ENCODE measurements at places on chromosomes 12 and 14.

DNA sequence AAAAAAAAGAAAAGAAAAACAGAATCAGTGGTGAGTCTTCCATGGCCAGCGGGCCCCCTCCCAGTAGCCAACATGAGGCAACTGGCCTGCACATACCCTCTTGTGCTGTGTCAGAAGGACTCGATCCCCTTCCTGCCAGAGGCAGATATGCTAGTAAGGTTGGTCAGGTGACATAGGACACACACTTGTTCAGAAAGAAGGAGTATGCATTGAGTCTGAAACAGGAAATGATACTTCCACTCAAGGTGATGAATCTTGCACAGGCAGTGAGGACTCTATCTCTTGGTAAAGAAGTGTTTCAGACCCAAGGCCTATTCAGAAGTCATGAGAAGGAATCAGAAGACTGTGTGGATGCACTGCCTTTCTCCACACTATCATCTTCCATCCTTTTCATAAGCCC is 269.7 kb upstream of the FAR2 start:
- no peak for DNase-seq

GRCh38 chr14:30882431-30882830 is 8.1 kb downstream of the COCH start:
- no peak for DNase-seq

GRCh38 chr14:102517392-102518062 is 8.0 kb upstream of the ANKRD9 start:
- DNase-seq: no peak

DNA sequence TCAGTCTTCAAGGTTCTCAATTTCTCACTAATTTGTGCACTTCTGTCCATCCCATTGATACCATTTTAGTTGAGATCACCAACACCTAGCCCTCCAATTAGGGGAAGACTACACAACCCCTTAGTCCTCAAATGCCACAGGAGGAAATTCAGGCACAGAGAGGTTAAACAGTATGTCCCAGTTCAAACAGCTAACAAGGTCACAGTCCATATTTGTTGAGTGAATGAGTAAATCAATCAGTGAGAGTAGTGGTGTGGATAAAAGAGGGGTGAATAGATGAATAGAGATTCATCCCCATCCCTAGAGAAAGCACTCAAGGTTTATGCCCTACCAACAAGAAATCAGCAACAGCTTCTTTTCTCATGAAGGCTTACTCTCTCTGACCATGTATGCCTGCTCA is 94.2 kb upstream of the RIC8B start:
- DNase-seq: no peak

GRCh38 chr12:12433203-12433731 is 76.4 kb downstream of the BORCS5 start:
- no peak for DNase-seq

- no peak for DNase-seq
Measured at GRCh38 chr12:121838126-121838525, 20.5 kb downstream of the HPD start.

- no peak for DNase-seq
Measured at GRCh38 chr12:130139567-130140421, 22.5 kb upstream of the FZD10 start.

- no peak for DNase-seq
Measured at GRCh38 chr12:105561546-105562198, 231.2 kb downstream of the C12orf75 start.

GRCh38 chr12:590206-590750 is 73.0 kb downstream of the NINJ2 start:
- DNase-seq: no peak

GRCh38 chr14:58055497-58056010 is 96.5 kb downstream of the ARMH4 start:
- no peak for DNase-seq

DNA sequence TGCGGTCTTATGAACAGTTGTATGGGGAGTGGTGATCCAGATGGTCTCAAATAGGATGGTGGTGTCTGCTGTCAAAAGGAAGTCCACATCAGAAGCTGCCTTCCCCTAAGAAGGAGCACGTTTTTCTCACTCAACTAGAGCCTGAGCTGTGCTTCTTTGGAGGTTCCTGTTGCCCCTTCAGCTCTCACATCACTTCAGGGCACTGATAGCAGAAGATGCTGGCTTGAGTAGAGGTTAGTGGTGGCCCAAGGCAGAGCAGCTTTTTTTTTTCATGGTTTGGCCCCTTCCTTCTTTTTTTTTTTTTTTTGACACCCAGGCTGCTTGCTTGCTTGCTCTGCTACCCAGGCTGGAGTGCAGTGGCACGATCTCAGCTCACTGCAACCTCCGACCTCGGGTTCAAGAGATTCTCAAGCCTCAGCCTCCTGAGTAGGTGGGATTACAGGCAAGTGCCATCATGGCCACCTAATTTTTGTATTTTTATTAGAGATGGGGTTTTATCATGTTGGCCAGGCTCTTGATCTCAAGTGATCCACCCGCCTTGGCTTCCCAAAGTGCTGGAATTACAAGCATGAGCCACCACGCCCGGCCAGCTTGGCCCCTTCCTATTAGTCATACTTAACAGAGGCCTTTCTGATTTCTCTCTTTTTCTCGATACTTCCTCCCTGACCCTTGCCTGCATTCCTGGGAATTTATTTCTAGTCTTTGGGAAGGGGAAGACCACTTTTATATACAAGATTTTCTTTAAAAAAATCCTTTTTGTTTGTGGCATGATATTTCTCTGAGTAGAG is 31.6 kb downstream of the KLRD1 start:
- DNase-seq: peak; percentile 19

DNA sequence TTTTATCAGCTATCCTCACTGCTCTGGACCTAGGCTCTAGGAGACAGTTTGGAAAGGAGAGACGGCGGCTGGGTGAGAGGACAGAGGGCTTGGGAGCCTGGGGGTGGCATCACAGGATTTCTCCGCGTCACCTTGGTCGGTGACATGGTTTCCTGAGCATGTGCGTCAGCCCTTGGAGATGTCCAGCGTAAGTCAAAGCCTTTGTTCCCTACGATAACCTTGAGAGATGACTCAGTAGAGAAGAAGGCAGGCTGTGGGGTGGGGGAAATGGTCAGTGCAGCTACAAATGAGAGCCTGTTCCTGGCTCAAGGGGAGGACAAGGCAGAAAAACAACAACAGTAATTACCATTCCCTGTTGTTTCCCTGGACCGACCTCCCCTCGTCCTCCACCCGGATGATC is 90.2 kb upstream of the TBX3 start:
- no peak for DNase-seq

DNA sequence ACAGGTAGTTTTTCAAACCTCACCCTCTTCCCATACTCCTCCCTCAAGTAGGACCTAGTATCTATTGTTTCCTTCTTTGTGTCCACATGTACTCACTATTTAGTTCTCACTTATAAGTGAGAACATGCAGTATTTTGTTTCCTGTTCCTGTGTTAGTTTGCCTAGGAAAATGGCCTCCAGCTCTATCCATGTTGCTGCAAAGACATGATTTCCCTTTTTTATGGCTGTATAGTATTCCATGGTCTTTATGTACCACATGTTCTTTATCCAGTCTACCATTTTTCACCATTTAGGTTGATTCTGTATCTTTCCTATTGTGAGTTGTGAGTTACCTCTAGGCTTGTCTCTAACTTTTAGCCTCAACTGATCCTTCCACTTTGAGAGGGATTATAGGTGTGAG is 310.7 kb downstream of the PRKD1 start:
- no peak for DNase-seq

DNA sequence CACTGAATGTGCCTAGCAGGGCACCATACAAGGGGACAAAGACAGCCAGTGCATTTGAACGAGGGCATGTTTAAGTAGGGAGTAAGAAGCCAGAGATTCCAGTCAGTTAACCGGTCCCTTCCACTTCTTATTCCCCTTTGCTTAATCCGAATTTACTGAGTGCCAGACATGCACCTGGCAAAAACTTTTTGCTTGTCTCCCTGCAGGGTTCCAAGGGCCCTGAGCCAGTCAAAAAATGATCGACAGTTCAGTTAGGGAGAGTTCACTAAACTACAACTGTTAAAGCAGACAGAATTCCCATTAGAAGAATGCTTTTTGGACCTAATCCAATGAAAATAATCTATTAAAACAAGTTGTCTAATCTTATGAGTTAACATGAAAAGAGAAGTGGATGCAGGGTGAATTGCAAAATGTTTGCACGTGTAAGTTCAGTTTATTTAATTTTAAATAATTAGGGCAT is 193.8 kb downstream of the TMTC2 start:
- DNase-seq: no peak

DNA sequence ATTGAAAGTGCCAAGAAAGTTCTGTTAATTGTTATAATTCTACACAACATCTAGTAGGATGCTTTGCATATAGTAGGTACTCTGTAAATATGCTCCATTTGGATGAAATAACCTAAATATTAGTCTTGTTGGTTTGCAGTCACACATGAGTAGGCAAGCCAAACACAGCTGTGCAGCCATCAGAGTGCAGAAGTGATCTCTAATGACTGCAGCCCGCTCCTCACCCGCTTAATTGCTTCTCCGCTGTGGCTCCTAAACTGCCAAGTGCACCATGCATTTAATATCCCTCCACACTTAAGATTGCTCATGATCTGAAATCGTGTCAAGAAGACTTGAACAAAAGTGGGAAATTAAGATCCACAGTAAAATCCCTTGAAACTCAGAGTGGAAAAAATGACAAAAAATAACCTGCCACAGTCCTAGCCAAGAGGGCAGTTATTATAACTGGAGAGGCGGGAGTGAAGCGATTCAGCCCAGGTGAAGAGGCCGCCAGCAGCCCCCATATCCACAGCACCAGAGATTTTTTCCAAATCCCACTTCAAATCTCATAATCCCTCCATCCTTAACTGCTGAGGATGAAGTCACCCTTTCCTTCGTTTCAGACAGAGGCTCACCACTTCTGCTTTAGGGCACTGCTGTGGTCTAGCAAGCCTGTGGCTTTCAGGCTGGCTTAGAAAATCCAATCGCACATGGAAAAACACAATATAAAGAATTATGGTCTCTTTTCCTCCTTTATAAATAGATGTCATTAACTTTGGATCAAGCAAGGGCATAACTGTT is 69.5 kb downstream of the TMEM30B start:
- no peak for DNase-seq

DNA sequence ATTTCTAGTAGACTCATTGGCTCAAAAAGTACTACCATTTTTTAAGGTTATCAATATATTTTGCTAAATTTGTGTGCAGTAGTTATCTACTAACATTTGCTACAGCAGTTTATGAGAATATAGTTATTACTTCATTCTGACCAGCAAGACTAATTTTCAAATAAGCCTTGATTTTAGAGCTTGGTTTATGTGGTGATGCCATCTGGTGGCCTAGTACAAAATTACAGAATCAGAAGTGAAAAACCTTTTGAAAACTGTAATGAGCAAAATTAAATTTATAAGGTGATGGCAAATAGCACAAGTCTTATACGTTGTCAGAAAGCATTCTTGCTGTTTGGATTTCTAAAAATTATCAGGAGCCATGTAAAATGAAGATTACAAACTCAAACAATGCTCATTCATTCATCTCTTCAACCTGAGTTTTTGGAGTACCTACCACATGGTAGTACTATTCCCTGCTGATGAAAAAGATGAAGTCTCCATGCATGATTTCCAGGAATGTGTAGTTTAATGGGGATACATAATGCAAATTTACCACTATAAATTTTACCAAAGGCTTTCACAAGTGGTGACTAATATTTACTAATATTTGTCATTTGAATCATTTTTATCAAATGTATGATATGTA is 51.0 kb downstream of the MAGOHB start:
- peak; percentile 35 for DNase-seq

GRCh38 chr14:34548472-34548981 is 9.0 kb upstream of the EAPP start:
- no peak for DNase-seq

DNA sequence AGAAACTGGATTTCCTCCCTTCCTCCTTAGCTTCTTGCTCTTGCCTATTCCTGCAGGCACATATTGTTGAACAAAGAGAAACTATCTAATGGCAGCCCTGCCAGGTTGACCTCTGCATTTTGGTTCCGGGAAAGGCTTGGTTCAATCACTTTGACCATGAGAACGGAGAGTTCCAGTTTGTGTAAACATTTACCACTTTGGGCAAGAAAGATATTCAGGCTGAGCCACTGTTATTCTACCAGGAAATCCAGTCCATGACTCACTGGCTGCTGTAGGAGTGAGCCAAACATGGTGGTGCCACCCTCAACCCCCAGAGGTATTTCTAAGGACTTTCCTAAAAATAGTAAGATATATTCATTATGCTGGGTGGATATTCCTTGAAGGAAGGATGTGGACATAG is 242.2 kb upstream of the OR4E1 start:
- DNase-seq: no peak

- DNase-seq: no peak
Measured at GRCh38 chr14:105269405-105269804, 21.1 kb downstream of the BTBD6 start.

- peak; percentile 54 for DNase-seq
Measured at GRCh38 chr12:2492236-2492635, 302.5 kb upstream of the FKBP4 start.

DNA sequence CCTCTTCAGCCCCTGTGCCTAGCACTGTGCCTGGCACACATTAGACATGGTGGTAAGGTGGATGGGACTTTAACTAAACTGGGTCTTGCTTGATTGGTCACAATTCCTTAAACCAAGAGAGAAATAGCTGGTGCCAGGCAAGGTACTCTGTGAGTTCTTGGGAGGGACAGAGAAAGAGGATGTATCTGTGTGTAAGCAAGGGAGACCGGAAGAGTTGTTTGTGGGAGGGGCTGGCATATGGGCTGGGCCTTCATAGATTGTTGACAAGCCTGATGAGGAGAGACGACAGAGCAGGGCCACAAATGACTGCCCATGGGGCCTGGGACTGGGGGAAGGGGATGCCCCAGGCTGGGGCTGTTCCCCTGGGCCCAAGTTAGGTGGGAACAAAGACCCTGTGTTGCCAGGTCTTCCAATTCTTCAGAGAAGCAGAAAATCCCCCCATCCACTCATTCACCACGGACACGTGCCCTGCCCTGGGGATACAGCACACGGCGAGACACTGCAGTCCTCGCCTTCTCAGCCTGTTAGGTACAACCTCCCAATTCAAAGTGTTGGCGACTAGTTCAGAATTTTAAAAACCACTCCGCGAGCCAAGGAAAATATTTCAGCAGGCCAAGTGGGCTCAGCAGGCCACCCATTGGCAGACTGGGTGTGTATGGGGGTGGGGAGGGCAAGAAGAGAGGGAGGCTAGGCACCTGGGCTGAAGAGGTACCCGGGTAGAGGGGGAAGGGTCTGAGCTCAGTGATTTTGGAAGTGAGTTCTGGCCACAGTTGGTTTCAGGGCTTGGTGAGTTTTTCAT is 11.4 kb upstream of the CYP46A1 start:
- no peak for DNase-seq

- DNase-seq: no peak
Measured at GRCh38 chr12:132472386-132472785, 17.6 kb upstream of the FBRSL1 start.

GRCh38 chr14:98956181-98956580 is 315.8 kb downstream of the BCL11B start:
- DNase-seq: no peak

DNA sequence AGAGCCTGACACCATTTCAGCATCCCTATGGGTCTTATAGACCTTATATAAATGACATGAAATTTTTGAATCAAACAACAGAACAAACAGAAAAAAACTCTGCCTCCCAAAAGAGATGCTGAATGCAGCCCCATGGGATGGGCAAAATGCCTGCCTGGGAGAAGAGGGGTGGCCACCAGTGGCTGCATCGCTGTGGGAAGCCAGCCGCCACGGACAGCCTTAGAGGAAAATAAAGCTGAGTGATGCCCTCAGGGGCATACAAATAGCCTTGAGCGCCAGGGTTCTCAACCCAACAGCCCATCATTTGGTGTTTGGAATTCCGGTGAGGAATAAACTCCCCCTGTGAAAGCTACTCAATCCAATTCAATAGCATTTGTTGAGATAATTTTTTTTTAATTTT is 22.9 kb downstream of the SYNE3 start:
- no peak for DNase-seq

Data from foreskin melanocyte (primary cell).